Stimulated activated CD4-positive, alpha-beta T cell treated with anti-CD3 and anti-CD28 coated beads, Interleukin-1b, Interleukin-23, amount 100 ng/mL, for 24 hours (primary cell): ENCODE measurements at places on chromosomes 6 and 20.

DNA sequence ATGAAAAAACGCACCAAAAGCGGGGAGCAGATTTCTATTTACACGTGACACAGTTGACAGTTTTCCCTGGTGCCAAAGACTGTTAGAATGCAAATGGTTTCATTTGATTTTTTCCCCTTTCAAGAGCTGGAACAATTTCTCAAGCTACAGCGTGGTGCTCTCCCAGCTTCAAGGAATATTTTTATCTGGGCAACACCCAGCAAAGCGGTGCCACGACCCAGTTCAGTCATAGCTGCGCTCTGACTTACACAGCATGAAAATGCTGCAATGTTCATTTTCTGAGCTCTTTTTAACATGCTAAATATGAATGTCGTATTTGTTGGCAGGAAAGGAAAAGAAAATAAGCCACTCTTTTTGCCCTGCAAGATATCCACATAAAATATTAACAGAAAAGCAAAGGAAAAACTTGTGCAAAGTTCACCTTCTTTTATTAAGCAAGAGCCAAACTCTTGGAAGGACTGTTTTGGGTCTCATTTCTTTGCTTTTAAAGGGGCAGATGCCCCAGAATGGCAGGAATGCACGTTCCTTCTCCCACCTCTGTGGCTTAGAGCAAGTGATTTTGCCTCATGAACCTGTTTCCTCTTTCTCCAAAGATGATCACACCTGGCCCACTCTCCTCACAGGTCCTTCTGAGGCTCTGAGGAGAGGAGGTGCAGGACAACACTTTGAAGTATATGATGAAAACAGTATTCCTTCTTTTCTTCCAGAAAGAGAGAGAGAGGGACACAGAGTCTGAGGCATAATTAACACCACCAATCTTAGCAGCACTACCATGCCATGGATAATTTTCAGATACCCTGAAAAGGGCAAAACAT lies 47.0 kb downstream of the TTI1 start:
- DNase-seq, result no peak

GRCh38 chr6:148186916-148187315 lies 155.7 kb upstream of the SASH1 start:
- DNase-seq, result no peak

GRCh38 chr20:37841389-37841788 lies 61.5 kb upstream of the VSTM2L start:
- DNase-seq, result no peak

- no peak for DNase-seq
These were observed at the start of gene CLVS2 for GRCh38 chr6:122995921-122996793. Gene CLVS2, plus strand, starts transcription at chr6:122996235. Its CDS starts 1,543 bp downstream, at chr6:122997778.

DNA sequence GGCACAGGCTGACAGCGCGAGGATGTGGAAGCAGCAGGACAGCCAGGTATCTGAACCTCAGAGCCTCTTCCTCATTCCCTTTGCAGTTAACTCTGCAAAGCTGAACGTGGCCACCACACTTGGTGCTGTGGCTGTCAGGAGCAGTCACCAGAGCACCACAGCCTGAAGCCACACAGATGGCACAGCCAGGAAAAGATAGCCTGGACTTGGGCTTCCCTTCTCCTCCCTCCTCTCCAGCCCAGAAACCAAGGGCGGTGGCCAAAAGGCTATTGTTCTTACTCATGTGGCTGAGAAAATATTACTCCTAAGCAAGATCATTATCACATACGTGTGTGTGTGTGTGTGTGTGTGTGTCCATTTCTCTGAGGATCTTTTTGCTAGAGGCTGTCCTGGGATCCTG lies 39.8 kb downstream of the CD164 start:
- DNase-seq, result no peak

- no peak for DNase-seq
These were observed 5.2 kb downstream of the MDC1 start for GRCh38 chr6:30711758-30712380.

GRCh38 chr6:158789115-158789917 lies 29.9 kb downstream of the EZR start:
- DNase-seq, result no peak

DNA sequence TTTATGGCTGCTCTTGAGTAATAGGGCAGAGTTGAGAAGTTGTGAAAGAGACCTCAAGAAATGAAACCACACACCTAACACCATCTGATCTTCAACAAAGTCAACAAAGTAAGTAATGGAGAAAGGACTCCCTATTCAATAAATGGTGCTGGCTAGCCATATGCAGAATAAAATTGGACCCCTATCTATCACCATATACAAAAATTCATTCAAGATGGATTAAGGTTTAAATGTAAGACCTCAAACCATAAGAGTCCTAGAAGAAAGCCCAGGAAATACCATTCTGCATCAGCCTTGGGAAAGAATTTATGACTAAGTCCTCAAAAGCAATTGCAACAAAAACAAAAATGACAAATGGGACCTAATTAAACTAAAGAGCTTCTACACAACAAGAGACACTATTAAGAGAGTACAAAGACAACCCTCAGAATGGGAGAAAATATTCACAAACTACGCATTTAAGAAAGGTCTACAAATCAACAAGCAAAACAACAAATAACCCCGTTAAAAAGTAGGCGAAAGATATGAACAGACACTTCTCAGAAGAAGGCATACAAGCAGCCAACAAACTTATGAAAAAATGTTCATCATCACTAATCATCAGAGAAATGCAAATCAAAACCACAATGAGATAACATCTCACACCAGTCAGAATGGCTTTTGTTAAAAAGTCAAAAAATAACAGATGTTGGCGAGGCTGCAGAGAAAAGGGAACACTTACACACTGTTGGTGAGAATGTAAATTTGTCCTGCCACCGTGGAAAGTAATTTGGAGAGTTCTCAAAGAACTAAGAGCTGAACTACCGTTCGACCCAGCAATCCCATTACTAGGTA lies 4.0 kb downstream of the MAP3K5 start:
- no peak for DNase-seq

- DNase-seq, result no peak
These were observed 23.5 kb downstream of the METTL24 start for GRCh38 chr6:110334423-110335180.

- no peak for DNase-seq
These were observed 171.0 kb upstream of the PRND start for GRCh38 chr20:4550740-4551139.
